ENCODE measurements at places on chromosomes 12 and 14. TPM values are rescaled to one million over a fixed set of nuclear protein-coding genes. Genes with fewer than 3 reads are reported as not detected.

GRCh38 chr14:89060191-89060590, 235.7 kb downstream of the TTC8 start:
- DNase-seq, result no peak

- DNase-seq, result no peak
Observed at GRCh38 chr14:69716478-69717187, 50.3 kb upstream of the SRSF5 start.

GRCh38 chr12:117820216-117820907, 148.4 kb downstream of the KSR2 start:
- no peak for DNase-seq

DNA sequence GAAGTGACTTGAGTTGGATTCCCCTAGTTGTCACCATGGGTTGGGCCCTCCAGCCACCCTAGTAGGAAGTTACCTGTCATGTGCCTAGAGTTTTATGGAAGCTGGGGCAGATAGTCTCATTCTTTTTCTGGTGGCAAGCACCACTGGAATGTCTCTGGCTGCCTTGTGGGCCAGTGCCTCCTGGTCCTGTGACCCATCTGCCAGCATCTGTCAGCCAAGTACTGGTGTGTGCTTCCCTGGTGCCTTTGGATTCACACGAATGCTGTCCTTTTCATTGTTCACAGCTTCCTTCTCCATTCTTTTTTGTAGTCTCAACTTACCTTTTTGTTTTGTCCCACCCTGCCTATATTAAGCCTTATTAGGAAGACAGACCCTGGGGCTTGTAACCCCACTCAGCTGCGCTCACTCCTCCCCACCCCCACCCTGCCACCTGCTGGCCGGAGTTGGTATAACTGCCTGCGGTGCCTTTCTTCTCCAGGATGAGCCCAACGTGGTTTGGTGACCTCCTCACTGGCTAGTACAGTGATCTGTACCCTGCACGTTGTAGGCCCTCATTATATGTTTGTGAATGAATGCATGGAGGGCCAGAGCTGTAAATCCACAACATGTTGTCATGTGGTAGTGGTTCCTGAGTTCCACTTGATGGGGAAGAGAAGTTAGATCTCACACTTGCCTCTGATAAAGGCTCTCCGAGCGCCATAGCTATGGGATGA, 125.7 kb downstream of the TSPAN9 start:
- no peak for DNase-seq

DNA sequence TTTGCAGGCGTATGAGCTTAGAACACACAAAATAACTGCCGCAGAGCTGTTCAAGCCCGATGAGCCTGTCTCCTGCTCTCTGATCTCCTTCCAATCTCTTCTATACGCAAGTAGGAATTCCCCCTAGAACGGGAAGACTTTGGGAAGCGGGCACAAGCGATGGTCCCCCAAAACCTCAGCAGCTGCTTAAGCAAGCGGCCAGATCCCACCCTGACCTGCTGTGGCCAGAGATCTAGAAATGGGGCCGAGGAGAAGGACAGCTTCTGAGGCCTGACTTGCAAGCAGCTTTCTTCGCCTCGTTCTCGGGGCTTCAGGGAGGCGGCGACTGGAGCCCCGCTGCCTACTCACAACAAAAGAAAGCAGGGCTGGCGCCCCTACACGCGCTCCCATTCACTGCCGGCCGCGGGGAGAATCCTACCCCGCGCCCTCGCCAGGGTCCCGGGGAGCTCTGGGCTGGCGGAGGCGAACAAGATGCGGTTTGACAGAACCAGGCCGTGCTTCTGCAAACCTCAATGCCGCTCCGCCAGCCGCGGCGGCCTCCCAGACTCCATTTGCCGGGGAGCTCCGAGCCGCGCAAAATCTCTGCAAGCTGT, 922 bp downstream of the TBX5 start:
- DNase-seq, result no peak

DNA sequence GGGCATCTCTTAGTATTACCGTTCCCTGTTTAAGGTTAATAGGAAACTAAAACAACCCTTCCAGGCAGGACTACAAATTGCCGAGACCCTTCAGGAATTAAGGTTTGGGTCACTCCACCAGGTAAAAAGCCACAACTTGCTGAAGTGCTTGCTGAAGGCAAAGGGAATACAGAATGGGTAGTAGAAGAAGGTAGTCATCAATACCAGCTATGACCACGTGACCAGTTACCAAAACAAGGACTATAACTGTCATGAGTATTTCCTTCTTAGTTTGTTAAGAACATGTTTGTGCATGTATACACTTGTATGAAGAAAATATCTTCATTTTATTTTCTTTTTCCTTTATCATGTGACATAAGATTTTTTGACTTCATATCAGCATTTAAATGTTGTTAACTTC, 578.7 kb upstream of the FBXO33 start:
- DNase-seq, result no peak

DNA sequence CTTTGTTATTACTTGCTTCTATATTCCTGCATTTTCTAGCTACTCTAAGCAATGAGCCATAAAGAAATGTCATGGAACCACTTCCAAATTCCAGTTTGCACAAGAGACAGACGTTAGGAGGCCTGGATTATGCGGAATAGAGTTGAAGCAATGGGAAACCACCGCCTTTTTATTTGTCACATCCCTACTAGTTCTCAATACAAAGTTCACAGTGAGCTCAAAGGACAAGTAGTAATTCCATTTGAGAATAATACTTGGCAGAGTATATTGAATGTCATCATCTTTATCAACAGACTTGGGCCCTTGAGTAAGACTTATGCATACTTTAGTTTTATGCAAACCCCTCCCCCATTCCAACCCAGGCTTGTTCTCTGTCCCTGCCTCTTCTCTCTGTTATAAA, 3.7 kb upstream of the SLC15A5 start:
- DNase-seq, result no peak

GRCh38 chr14:101087614-101088394, 184.3 kb upstream of the RTL1 start:
- no peak for DNase-seq

DNA sequence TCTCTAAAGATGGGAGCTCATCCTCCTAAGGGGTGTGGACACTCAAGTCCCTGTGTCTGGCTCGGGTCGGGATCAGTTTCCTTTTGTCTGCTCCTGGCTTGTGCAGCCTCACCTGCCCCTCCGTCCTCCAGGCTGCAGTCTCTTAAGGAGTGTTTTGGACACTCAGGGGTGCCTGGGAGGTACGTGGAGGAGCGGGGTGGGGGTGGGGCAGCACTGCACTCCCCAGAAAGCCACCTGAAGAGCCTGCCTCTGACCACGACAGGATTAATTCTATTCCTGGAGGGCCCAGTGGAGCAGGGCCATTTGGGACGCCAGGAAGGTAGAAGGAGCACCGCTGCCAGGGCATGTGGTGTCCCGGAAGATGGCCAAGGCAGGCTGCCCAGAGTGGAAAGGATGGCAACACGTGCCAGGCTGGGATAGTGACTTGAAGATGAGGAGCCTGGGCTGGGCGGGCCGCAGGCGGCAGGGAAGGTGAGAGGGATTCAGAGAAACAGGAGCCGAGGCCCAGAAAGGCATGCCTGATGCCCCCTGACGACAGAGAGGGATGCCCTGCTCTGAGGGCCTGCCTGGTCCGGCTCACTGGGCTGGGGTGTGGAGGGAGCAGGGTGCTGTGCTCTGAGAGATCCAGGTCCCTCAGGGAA, 14.8 kb upstream of the LRTM2 start:
- no peak for DNase-seq

DNA sequence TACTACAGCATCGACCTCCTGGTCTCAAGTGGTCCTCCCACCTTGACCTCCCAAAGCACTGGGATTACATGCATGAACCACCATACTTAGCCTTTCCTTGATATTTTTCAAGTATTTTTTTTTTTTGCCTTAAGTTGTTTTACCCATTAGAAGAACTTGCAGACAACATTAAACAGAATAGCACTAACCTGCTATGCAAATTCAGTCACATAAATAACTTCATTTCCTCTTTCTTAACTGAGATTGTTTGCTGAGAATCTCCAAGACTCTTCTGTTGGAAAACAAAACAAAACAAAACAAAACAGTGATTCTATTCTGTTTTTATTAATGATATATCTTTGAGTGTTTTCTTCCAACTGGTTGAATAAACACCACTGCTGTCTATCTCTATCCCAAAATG, 115.9 kb upstream of the IFNG-AS1 start:
- DNase-seq, result no peak

GRCh38 chr12:77667101-77667500, 163.6 kb upstream of the NAV3 start:
- DNase-seq, result no peak

- no peak for DNase-seq
Observed at GRCh38 chr12:14403711-14404196, 38.3 kb downstream of the ATF7IP start.

GRCh38 chr12:873954-874353, 75.5 kb downstream of the RAD52 start:
- DNase-seq, result no peak

DNA sequence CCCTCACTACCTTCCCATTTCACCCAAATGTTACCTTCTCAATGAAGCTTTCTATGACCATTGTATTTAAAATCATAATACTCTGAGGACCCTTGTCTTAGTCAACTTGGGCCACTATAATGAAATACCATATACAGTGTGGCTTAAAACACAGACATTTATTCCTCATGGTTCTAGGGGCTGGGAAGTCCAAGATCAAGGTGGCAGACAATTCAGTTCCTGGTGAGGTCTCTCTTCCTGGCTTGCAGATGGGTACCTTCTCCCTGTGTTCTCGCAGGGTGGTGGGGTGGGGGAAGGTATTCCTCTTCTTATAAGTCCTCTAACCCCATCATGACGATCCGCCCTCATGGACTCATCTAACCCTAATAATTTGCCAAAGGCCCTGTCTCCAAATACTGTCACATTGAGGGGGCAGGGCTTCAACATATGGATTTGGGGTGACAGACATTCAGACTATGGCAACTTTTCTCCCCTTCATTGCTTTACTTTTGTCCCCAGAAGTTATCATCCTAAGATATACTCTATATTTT, 163.7 kb upstream of the PWP1 start:
- no peak for DNase-seq

Gene TAS2R19
- total RNA-seq, result 3.0 TPM

Gene ACSM4
- not detected for total RNA-seq

Gene STRN3
- total RNA-seq, result 47.7 TPM

Gene OASL
- 4.0 TPM for total RNA-seq

Gene SDR9C7
- 26.0 TPM for total RNA-seq

Gene TAS2R9
- total RNA-seq, result not detected

Data from esophagus squamous epithelium (tissue), 5 donors.